ENCODE measurements at places on chromosomes 3 and 15.
A peak's percentile ranks its signal among the peaks of the same experiment; 100 is the strongest.

GRCh38 chr3:31096661-31097395 lies 202.4 kb upstream of the GADL1 start:
- peaks cover 13% of the 10 kb centered on the region for H3K4me1 ChIP-seq
- H3K27ac ChIP-seq = no peak overlapping the region
- peaks cover 7% of the 10 kb centered on the region for H3K36me3 ChIP-seq
- no peak overlapping the region for H3K4me3 ChIP-seq
- H3K27me3 ChIP-seq = no peaks in the 10 kb centered on the region

DNA sequence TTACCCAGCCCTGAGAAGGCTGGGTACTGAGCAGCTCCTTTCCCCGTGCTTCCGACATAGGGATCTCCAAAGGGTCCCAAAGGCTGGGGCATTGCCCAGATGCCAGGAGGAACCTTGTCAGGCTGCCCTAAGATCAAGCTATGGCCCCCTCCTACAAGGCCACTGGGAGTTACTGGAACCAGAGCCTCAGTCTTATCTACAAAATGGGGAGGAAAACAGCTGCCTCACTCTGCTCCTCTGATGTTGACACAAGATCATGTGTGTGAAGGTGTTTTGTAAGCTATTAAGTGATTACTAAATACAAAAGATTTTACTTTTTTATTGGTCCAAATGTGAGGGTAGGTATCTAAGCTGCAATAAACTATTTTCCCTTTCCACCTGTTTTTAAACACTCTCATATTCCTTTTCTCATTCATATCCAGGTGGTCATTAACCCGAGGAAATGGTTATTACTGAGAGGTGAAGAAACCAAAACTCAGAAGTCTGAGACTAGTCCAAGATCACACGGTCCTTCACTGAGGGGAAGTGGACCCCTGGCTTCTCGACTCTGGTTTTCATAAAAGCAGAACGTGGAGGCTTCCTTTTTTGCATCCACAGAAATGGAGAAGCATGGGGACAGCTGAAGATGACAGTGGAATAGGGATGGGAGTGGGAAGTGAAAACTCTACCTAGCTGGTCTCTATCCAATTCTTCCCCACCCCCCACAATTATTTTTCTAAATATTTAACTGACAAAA lies 1.7 kb downstream of the ARPIN start:
- no peak for DNase-seq
- no peaks in the 10 kb centered on the region for H3K36me3 ChIP-seq
- H3K4me1 ChIP-seq = no peaks in the 10 kb centered on the region
- H3K27me3 ChIP-seq = peaks cover 37% of the 10 kb centered on the region
- no peak overlapping the region for H3K27ac ChIP-seq
- no peak overlapping the region for H3K4me3 ChIP-seq

- H3K27me3 ChIP-seq = no peaks in the 10 kb centered on the region
- no peak overlapping the region for H3K27ac ChIP-seq
- no peak overlapping the region for H3K4me3 ChIP-seq
- peaks cover 24% of the 10 kb centered on the region for H3K4me1 ChIP-seq
Measured at GRCh38 chr15:52383100-52383588, 87.5 kb upstream of the MYO5C start.

GRCh38 chr3:171049861-171050444 lies 23.4 kb upstream of the SLC2A2 start:
- no peaks in the 10 kb centered on the region for H3K4me1 ChIP-seq
- no peak overlapping the region for H3K27ac ChIP-seq
- peak; percentile 64 for DNase-seq
- no peak overlapping the region for H3K4me3 ChIP-seq

GRCh38 chr15:100642213-100642949 lies 40.0 kb downstream of the ASB7 start:
- H3K27me3 ChIP-seq = no peaks in the 10 kb centered on the region
- no peaks in the 10 kb centered on the region for H3K36me3 ChIP-seq
- H3K27ac ChIP-seq = no peak overlapping the region
- H3K4me1 ChIP-seq = no peaks in the 10 kb centered on the region
- no peak for DNase-seq

Data from activated CD8-positive, alpha-beta memory T cell treated with anti-CD3 and anti-CD28 coated beads, Interleukin-2, amount 10 ng/mL, durations not matched to agents 7 days and 5 days (primary cell).